ENCODE measurements at places on chromosomes 6 and 20. TPM values are rescaled to one million over a fixed set of nuclear protein-coding genes. Genes with fewer than 3 reads are reported as not detected.
A peak's percentile ranks its signal among the peaks of the same experiment; 100 is the strongest.

Gene KCNK5
- total RNA-seq = not detected

DNA sequence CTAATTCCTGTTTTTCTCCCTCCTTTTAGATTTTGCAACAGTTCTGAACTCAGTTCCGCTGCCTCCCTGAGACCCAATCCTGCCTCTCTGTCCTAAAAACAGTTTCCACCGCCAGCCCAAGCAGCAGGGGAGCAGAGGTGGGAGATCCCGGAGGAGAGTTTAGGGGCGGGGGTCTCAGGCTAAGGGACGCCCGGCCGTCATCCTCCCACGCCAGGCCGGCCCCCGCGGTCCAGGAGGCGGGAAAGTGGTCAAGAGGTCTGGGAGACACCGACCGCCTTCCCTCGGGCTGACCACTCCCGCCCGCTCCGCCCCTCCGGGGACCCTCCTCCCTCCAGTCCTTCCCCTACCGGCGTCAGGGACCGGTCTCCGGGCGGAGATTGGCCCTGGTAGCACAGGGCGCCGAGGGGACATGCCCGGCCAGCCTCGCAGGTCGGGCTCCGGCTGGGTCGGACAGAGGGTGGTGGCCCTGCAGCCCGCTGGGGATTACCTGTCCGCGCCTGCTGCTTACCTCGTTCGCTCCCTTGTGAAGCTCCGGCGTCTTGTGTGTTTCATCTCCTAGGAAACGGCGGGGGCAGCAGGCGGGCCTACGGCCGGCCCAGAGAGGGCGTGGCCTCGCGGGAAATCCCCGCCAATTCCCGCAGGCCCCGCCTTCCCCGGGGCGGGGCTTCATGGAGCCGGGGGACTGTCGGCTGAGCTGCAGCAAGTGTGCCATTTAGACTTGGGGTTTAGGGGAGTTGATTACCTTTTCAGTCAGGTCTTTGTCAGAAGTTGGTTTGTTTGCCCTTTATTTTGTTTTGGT lies at the start of gene MAK:
TSS of gene MAK (minus strand) at position 545 of the 799 bp plus-strand sequence. CDS start 7,891 bp downstream, outside the sequence.
- no peak within 1 kb of the TSS for H3K27ac ChIP-seq
- H3K4me1 ChIP-seq = peaks cover 10% of the 10 kb centered on the region
- H3K36me3 ChIP-seq = no peaks in the 10 kb centered on the region
- H3K4me3 ChIP-seq = peak within 1 kb of the TSS; percentile 77

DNA sequence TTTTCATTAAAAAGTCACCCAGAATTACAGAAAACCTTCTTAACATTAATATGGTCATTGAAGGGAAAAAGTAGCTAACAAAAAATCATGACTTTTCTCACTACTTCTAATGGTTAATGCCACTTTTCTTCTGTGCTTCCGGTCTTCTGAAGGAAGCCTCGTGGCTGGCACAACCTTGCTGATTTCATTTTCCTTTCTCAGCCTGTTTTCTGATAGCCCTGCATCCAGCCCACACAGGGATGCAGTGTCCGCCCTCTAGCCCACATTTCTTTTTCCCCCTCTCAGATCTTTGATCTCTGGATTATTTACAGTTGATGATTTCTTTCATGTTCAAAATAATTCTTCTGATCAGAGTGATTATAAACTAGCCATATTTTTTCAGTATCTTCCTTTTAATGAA lies 655.4 kb upstream of the EPHA7 start:
- no peak for DNase-seq
- no peak overlapping the region for H3K27ac ChIP-seq
- no peak overlapping the region for H3K4me3 ChIP-seq
- H3K36me3 ChIP-seq = no peaks in the 10 kb centered on the region
- H3K4me1 ChIP-seq = no peaks in the 10 kb centered on the region
- no peaks in the 10 kb centered on the region for H3K27me3 ChIP-seq

DNA sequence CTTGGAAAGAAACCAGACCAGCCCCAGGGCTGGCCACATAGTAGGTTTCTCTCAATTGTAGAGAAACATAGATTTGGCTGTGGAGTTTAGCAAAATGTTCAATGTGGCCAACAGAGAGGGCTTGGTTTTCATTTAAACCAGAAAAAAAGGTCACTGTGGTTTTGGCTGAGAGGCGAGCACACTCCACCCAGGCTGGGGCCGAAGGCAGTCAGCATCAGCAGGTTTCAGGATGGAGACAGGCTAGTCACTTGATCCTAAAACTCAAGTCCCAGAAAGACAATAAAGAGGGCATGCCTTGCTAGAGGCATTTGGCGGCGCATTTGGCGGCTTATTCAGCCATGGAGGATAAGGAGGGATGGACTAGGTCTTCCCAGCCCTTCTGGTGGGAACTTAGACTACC lies 73.1 kb downstream of the PRND start:
- peaks cover 6% of the 10 kb centered on the region for H3K36me3 ChIP-seq
- H3K27me3 ChIP-seq = no peaks in the 10 kb centered on the region
- H3K4me3 ChIP-seq = no peak overlapping the region
- DNase-seq = no peak
- H3K4me1 ChIP-seq = peaks cover 24% of the 10 kb centered on the region

GRCh38 chr6:16414205-16414604 lies 175.8 kb downstream of the GMPR start:
- H3K27me3 ChIP-seq = peaks cover 2% of the 10 kb centered on the region
- H3K4me3 ChIP-seq = no peak overlapping the region
- DNase-seq = no peak
- peaks cover 12% of the 10 kb centered on the region for H3K4me1 ChIP-seq
